ENCODE measurements at places on chromosomes 3 and 15.

- no peak for DNase-seq
Measured at GRCh38 chr3:39112535-39112934, 5.1 kb downstream of the TTC21A start.

DNA sequence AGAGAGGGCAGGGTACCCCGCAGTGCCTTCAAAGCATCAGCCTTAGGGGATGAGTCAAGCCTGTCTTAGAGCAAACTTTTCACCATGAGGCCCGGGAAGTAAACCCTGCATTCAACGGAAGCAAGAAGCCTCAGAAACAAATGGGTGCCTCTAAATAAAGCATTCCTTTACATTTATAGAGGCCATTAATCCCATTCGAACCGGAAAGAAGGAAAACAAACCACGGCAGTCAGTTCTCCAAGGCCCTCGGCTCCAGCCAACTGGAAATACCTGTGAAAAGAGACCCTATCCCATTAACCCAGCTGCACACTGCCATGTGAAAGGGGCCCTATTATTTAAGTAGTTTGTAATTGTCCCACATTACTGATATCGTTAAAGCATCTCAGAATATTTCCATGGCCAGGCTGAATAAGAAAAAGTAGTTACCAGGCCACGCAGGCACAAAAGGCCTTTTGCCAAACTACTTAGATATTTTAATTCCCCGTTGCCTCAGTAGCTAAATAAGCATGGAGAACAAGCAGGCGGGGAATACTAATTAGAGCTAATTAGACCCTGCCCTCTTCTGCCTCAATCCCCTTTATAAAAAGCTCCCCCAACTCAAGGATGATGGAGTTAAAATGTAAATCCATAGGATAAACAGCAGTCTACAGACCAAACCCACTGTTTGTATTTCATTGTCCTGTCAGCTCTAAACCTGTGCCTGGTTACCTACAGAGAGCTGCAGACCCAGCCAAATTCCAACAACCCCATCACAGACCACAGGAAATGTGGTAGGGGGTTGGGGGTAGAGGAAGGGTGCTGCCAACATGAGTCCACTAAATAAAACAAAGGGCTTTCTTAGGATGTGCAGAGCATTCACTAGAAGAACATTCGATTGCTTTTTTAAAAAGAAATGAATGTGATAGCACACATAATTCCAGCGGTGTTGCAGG is 4.1 kb downstream of the ITGB5 start:
- no peak for DNase-seq

DNA sequence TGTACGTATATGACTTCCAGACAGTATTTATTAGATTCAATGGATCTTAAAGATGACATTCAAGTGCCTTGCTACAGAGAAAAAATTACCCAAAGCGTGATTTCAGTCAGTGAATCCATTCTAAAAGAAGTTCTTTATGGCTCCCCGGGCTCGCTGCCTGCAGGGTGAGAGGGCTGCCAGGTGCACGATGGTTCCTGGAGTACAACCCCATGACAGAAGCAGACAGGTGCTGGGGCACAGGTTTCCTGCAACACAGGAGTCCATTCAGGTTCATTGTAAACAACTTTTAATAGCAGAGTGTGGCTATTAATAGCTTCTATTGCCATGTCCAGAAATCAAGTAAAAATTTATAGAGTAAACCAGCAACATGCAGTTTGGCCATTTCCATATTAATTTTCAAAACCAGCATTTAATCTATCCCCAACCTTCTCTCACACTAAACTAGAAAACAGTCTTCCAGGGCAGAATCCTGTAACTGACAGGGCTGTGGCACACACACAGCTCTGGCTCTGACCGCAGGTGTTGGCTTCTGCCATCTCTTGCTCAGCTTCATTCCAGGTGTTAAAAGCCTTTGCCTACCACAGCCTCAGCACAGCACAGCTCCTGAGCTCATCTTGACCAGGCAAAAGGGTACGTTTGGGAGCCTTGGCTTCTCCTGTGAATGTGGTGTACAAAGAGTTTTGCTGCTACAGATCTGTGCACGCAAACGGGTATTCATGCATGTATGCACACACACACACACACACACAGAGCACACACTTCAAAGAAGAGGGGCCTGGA is 185.9 kb downstream of the MEX3B start:
- no peak for DNase-seq

DNA sequence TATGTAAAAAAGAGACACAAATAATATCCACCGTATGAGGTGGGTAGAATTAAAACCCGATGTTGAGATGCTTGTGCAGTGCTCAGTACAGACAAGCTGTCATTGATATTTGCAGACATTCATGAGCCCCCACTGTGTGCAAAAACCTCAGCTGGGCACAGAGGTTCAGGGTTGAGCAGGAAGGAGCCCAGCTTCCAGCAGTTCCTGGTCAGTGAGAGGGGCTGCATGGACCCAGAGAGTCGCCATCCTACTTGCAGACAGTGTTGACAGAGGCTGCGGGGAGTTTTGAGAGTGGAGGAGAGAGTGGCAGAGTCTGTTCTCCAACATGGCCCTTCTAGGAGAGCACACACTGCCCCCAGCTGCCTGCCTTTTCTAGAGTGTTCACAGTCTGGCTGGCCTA is 6.1 kb upstream of the LTF start:
- no peak for DNase-seq

GRCh38 chr3:18086760-18087159 is 338.4 kb downstream of the SATB1 start:
- no peak for DNase-seq

- no peak for DNase-seq
Measured at GRCh38 chr15:69323893-69324430, 25.2 kb downstream of the PAQR5 start.

GRCh38 chr15:33592864-33593263 is 282.1 kb downstream of the RYR3 start:
- no peak for DNase-seq

GRCh38 chr3:15623535-15624440 is 22.2 kb downstream of the BTD start:
- DNase-seq: no peak

DNA sequence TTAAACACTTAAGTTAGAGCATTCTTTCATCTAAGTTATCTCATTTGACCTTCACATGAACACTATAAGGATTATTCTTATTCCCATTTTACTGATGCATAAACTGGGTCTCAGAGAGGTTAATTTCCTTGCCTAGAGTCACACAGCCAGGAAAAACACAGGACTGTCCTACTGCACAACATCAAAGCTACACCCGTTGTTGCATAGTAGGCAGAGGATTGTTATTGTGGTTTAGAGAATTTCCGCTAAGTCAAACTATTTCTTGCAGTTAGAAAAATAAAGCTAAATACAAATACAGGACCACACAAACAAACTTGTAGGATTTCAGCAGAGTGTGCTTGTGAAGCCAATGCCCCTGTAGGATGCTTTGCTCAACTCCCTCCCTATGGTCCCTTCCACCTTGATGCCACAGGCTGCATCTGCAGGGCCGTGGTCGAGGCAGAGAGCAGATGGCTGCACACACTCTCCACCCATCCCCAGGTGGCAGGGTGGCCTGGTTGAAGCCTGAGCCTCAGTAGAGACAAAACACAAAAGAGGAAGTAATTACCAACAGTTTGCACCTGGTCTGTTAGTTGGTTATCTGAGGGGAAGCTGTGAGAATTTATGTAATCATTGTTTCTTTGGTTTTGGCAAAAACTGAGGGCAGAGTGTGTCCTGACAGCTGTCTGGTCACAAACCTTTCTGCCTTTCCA is 41.1 kb upstream of the SKOR1 start:
- DNase-seq: no peak

DNA sequence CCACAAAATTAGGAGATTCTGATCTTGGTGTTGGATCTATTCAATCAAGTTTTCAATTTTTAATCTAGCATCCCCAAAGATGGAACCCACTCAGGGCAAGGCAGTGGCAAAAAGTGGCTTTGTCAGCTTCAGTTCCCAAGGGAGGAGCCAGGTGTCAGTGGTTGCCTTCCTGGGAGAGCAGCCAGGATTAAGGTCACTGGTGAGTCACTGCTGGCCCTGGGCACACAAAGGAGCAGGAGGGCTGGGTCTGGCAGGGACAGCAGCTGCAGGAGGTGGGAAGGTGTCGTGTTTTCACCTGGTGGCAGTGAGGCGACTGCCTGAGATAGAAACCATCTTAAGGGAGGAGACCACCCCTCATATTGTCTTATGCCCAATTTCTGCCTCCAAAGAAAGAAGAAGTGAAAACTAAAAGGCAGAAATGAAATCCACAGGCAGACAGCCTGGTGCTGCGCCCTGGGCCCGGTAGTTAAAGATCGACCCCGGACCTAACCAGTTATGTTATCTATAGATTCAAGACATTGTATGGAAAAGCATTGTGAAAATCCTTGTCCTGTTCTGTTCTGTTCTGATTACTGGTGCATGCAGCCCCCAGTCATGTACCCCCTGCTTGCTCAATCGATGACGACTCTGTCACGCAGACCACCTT is 5.9 kb upstream of the KLHL25 start:
- DNase-seq: peak; percentile 95

DNA sequence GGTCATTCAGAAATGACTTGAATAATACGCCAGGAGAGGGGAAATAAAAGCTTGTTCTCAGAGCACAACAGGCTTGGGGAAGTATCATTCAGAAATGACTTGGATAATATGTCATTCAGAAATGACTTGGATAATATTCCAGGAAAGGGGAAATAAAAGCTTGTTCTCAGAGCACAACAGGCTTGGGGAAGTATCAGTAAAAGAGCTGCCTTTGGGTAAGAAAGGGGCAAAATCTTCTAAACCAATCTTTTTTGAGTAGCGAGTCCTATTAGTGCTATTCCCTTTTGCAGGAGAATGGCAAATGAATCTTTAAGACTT is 20.9 kb downstream of the GABRR3 start:
- no peak for DNase-seq

DNA sequence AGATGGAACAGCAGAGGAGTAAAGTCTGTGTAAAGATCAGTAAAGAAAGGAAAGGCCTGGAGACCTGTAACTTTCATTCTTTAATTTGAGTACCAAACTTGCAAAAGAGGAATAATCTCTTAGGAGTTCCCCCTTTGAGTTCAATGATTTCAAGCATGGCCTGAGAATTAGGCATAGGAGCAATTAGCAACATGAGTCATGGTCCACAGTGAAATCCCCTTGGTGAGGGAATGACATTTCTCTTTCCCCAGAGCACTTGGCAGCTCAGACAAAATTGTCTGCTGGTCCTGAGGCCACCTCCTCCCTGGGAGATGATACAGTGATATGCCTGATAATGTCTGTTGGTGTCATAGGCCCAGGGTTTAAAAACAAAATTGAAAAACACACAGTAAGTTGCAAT is 81.4 kb upstream of the CRBN start:
- no peak for DNase-seq

- no peak for DNase-seq
Measured at GRCh38 chr15:39752991-39753390, 29.6 kb downstream of the FSIP1 start.

DNA sequence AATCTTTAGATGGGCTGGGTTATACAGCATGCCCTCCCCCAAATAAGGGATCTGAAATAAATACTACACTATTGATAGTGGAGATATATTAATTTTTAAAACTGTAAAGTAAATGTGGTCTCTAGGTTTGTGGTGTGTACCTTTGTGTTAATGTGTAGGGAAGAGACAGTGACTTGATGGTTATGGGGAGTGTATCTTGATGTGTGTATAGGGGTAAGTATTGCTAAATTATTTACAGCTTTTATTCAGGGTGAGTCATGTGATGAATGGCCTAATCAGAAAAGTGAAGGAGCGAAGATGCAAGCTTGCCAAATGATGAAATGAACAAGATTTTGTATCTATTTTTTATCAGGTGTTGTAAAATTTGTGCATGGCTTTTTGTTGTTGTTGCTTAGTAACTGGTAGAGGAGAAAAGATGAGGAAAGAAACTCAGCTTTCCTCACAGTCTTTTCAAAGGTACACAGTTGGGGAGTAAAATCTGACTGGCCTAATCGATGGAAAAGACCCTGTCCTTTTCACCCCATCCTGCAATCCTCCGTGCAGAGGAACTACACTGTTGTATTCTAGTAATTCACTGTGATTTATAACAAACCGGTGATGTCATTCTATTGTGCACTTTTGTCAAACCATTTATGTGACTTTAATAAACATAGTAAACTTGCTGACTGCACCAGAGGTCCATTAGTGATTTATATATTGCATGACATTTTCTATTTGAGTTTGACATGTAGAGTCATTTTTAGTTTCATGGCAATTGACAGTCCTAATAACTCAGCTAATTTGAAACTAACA is 17.7 kb downstream of the FEM1B start:
- no peak for DNase-seq

DNA sequence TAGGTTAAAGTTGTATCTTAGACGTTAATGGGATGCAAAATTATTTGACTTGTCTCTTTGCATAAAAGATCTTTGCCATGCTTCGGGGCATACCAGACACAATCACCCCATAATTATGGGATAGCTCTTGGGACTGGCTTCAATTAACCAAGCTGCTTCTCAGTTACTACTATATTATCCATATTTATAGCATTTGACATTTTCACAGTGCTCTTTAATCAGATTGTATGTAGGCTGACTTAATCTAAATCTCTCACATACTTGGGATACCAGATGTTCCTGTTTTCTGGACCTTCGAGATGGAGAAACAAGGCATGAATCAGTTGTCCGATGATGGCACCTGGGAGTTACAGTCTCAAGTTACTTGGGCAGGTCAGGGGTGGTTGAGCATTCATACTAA is 27.2 kb upstream of the ABHD17C start:
- no peak for DNase-seq

- DNase-seq: no peak
Measured at GRCh38 chr15:100430411-100430810, 88.6 kb upstream of the ADAMTS17 start.

DNA sequence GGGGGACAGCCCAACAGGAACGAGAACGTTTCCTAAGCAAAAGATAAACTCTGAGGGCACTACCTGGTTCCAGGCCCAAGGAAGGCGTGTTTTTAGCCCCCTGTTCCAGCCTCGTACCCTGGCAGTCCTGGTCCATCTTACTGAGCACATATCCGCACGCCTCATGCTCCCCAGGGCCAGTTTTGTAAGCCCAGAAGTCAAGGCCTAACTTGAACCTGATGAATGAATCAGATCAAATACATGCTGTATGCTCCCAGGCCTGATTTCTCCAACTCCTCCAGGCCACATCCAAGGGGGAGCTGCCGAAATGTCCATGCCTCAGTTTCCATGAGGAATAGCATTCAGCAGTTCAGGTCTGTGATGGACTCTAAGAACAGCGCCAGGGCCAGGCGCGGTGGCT is 14.3 kb upstream of the DOCK3 start:
- no peak for DNase-seq

GRCh38 chr15:91917686-91918360 is 64.3 kb downstream of the SLCO3A1 start:
- no peak for DNase-seq

GRCh38 chr15:87959080-87959479 is 297.5 kb downstream of the NTRK3 start:
- DNase-seq: no peak

- DNase-seq: no peak
Measured at GRCh38 chr3:172384836-172385235, 63.4 kb downstream of the GHSR start.

DNA sequence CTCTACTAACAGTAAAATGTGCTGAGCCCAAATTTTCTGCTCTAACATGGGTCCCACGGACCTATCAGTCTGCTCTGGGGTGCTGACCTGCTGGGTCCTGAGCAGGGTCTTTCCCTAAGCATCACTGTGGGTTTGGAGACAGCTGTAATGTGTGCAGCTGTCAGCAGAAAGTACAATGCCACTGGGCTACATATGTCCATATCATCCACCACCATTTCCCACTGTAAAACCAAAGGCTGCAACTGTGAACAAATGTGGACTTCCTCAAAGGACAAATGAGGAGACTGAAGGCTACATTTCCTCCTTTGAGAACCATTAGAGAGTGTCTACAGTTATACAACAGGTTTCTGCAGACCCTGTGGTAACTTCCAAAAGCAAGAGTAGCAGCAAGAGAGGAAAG is 33.8 kb upstream of the IP6K2 start:
- DNase-seq: no peak

- no peak for DNase-seq
Measured at GRCh38 chr15:88630141-88630721, 8.6 kb upstream of the ISG20 start.

All from pancreas (tissue), 10 donors.